ENCODE measurements at places on chromosomes 11 and 22. TPM values are rescaled to one million over a fixed set of nuclear protein-coding genes. Genes with fewer than 3 reads are reported as not detected.

The SBF1 gene
- 41.8 TPM for polyA plus RNA-seq

The MS4A3 gene
- 1.1 TPM for polyA plus RNA-seq

The SAA1 gene
- polyA plus RNA-seq: 1,180 TPM

The GUCY1A2 gene
- 1.1 TPM for polyA plus RNA-seq

The OR51L1 gene
- polyA plus RNA-seq: not detected

The OR51B2 gene
- polyA plus RNA-seq: not detected

The CCDC73 gene
- polyA plus RNA-seq: 0.11 TPM

The UBQLN3 gene
- not detected for polyA plus RNA-seq

The TM7SF2 gene
- polyA plus RNA-seq: 151 TPM

The ANO1 gene
- 7.8 TPM for polyA plus RNA-seq

The NAALAD2 gene
- 4.0 TPM for polyA plus RNA-seq

The PHOX2A gene
- polyA plus RNA-seq: not detected

The PDGFB gene
- 5.4 TPM for polyA plus RNA-seq

The HEPHL1 gene
- polyA plus RNA-seq: not detected
